IPS-NIHi11 (cell line): ENCODE measurements at places on chromosomes 16 and 17.

- no peak for DNase-seq
These were observed 17.2 kb downstream of the SREBF1 start for GRCh38 chr17:17819561-17819995.

- DNase-seq: peak; percentile 50
These were observed 12.5 kb downstream of the ERN2 start for GRCh38 chr16:23700509-23700908.

DNA sequence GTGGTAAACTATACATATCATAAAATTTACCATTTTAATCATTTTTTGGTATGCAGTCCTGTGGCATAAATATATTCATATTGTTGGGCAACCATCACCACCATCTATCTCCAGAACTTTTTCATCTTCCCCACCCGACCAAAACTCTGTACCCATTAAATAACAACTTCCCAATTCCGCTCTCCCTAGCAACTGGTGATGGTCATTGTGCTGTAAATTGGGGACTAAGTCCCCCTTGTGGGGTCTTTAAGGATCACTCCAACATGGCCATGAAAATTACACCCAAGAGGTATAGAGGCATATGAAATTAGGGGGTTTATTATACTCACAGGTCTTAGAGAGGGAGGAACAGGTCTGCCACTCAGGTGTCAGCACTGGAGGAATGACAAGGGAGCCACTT lies 57.4 kb upstream of the NKD1 start:
- no peak for DNase-seq

DNA sequence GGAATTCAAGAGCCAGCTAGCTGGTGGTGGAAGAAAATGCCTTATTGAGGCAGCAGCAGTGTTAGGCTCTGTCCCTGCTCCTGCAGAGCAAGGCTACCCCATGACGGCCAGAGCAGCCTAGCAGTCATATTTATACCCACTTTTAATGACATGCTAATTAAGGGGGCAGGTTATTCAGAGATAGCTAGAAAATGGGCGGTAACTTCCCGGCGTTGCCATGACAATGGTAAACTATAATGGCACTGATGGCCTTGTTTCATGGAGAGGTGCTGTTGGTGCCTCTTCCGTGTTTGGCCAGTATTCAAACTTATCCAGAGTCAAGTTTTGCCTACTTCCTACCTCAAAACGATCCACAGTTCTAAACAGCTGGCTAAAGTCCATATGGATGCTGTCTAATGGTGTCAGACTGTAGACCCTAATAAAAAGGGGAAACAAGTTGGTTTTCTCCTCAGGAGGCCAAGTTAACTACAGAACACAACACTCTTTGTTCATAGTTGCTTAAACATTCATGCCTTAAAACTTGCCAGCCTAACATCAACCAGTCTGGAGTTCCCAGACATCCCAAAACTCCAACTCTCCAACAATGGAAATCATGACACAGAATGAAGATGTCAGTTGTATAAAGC lies 3.7 kb upstream of the SCNN1B start:
- no peak for DNase-seq

- DNase-seq: peak; percentile 85
These were observed at the start of the genes VPS9D1 and ZNF276 for GRCh38 chr16:89720813-89721545. VPS9D1 (minus strand) TSS chr16:89720898; CDS start chr16:89720861, 37 bp downstream. ZNF276 (plus strand) TSS chr16:89721537; CDS start chr16:89721641, 104 bp downstream.

GRCh38 chr17:72075995-72076677 lies 44.7 kb upstream of the SOX9 start:
- no peak for DNase-seq
